Tibial artery (tissue), 4 donors: ENCODE measurements at places on chromosomes 4 and X.

DNA sequence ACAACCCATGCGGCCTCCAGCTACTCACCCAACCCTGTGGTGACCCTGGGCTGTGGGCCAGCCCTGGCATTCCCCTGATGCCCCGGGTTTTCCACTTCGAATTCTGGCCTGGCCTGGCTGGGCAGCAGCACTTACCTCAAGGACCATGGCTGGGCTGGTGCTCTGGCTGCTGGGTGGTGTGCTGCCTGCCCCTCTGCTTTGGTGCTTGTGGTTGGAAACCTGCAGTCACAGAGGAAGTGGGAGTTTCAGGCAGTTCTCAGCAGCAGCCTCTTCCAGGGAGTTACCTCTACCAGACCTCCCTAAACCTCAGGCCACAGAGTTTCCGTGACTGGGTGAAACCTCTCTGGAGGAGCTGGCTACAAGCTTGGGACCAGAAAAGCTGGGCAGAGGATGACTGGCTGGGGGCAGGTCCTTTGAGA, at the start of gene CXCR3:
Gene CXCR3 (minus strand): TSS at position 209 of the 419 bp plus-strand sequence. CDS start 62 bp downstream, at position 147.
- H3K36me3 ChIP-seq = peaks cover 18% of the 10 kb centered on the region
- H3K4me3 ChIP-seq = no peak within 1 kb of the TSS
- no peak for DNase-seq
- H3K27me3 ChIP-seq = no peaks in the 10 kb centered on the region
- peaks cover 9% of the 10 kb centered on the region for H3K4me1 ChIP-seq
- H3K27ac ChIP-seq = no peak within 1 kb of the TSS

DNA sequence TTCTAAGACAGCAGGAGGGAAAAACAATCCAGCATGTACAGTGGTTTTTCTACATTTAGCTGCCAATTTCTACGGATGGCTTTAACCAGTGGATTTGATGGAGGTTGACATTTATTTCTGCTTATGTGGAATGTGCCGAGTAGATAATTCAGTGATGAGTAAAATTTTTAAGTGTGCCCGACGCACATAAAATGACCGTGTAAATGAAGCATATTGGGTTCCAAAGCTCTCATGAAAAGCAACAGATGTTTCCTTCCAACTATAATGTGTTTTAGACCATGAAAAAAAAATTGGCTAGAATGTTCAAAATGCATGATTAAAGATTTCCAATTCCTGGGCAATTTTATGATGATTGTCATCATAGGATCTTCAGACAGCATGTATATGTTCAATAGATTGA, 14.1 kb downstream of the INPP4B start:
- no peak for DNase-seq
- no peaks in the 10 kb centered on the region for H3K4me1 ChIP-seq
- no peak overlapping the region for H3K4me3 ChIP-seq
- H3K27me3 ChIP-seq = no peaks in the 10 kb centered on the region
- H3K27ac ChIP-seq = no peak overlapping the region

DNA sequence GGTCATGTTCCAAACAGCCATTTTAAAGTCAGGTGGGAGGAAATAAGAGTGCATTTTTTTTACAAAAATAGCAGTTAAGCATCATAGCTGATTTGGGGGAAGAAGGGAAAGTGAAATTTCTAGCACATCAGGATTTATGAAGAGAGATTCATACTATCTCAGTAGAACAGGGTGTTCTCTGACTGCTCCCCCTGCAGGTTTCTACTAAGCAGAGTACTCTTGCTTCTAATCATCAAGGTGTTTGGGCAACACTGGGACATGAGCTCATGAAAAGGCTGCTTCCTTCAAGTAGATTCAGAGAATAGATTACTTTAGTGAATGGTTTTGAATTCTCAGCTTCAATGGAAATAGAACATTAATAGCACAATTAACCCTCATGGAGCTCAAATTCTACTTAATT, 591.4 kb upstream of the PCDH10 start:
- no peaks in the 10 kb centered on the region for H3K27me3 ChIP-seq
- no peak for DNase-seq
- H3K36me3 ChIP-seq = no peaks in the 10 kb centered on the region
- no peak overlapping the region for H3K27ac ChIP-seq
- no peaks in the 10 kb centered on the region for H3K4me1 ChIP-seq
- H3K4me3 ChIP-seq = no peak overlapping the region

DNA sequence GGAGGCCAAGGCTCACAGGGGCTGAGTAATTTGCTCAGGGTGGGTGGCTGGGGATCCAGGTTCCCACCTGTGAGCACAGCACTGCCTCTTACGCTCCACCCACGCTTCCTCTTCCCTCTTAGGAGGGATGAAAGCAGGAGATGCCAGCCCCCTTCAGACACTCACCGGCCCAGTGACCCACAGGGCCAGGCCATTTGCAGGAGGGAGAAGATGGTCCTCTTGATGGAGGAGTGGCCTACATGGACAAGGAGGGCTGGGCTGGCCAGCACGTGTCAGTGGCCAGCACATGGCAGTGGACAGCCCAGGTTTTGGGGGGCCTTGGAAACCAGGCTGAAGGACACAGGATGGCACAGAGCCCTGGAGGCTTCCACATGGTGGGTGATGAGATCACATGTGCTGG, 108.1 kb upstream of the PSAPL1 start:
- H3K4me1 ChIP-seq = peaks cover 9% of the 10 kb centered on the region
- no peaks in the 10 kb centered on the region for H3K36me3 ChIP-seq
- no peak for DNase-seq
- no peaks in the 10 kb centered on the region for H3K27me3 ChIP-seq
- H3K4me3 ChIP-seq = no peak overlapping the region

GRCh38 chr4:107744532-107744931, 24.5 kb upstream of the PAPSS1 start:
- H3K36me3 ChIP-seq = no peaks in the 10 kb centered on the region
- H3K4me3 ChIP-seq = no peak overlapping the region
- no peaks in the 10 kb centered on the region for H3K27me3 ChIP-seq
- peaks cover 12% of the 10 kb centered on the region for H3K4me1 ChIP-seq
- no peak overlapping the region for H3K27ac ChIP-seq
- no peak for DNase-seq

DNA sequence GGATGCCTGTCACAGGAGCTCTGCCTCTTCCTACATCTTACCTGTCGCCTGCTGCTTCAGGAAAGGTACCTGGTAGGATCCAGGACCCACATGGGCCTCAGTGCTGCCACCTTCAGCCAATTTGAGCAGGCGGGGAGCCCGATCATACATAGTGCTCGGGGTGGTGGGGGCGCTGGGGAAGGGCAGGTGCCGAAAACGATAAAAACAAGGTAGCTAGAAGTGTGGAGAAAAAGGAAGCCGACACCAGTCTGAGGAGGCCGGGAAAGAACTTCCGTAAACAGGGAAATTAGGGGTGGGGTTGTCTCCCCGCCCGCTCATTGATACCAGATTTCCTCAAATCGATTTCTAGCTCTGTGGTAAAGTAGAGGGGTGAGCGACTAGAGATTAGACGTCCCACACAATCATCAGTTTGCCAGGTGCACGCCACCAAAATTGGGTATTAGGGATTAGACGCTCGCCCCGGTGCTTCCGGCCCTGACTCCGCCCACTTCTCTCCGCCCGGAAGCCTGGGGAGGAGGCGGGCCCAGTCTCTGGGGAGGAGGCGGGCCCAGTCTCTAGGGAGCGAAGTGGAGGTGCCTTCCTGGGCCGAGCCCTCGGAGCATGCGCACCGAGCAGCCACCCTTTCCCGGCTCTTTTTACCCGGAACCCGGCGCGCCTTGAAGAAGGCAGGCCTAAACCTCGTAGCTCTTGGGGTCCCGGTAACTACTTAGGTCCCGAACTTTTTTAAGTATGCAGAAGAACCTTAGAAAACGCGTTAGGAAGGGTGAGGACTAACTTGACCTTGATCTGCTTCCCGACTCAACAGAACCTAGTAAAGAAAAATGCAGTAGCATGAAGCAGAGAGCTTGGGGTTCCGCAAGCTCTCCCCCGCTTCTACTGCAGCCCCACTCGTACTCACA, at the start of gene STPG2:
Gene STPG2 (minus strand): TSS at position 476 of the 899 bp plus-strand sequence.
- DNase-seq = peak; percentile 84
- H3K4me1 ChIP-seq = no peaks in the 10 kb centered on the region
- no peaks in the 10 kb centered on the region for H3K27me3 ChIP-seq
- H3K4me3 ChIP-seq = peak within 1 kb of the TSS; percentile 58
- no peaks in the 10 kb centered on the region for H3K36me3 ChIP-seq
- peak within 1 kb of the TSS; percentile 78 for H3K27ac ChIP-seq

GRCh38 chrX:139750390-139750789, 42.4 kb upstream of the MCF2 start:
- H3K4me1 ChIP-seq = no peaks in the 10 kb centered on the region
- no peak overlapping the region for H3K27ac ChIP-seq
- DNase-seq = no peak
- H3K27me3 ChIP-seq = no peaks in the 10 kb centered on the region
- no peaks in the 10 kb centered on the region for H3K36me3 ChIP-seq
- no peak overlapping the region for H3K4me3 ChIP-seq

GRCh38 chrX:148310426-148311165, 189.8 kb upstream of the AFF2 start:
- no peak overlapping the region for H3K27ac ChIP-seq
- H3K27me3 ChIP-seq = no peaks in the 10 kb centered on the region
- H3K4me1 ChIP-seq = no peaks in the 10 kb centered on the region
- H3K36me3 ChIP-seq = no peaks in the 10 kb centered on the region
- DNase-seq = no peak
- H3K4me3 ChIP-seq = no peak overlapping the region

GRCh38 chrX:13147733-13148132, 103.3 kb upstream of the FAM9C start:
- no peak for DNase-seq
- H3K4me1 ChIP-seq = no peaks in the 10 kb centered on the region
- no peaks in the 10 kb centered on the region for H3K27me3 ChIP-seq
- no peak overlapping the region for H3K27ac ChIP-seq
- no peak overlapping the region for H3K4me3 ChIP-seq
- no peaks in the 10 kb centered on the region for H3K36me3 ChIP-seq

- DNase-seq = no peak
- no peaks in the 10 kb centered on the region for H3K4me1 ChIP-seq
These were observed 42.0 kb downstream of the TEC start for GRCh38 chr4:48227662-48228061.

- no peaks in the 10 kb centered on the region for H3K4me1 ChIP-seq
- DNase-seq = no peak
- H3K27me3 ChIP-seq = no peaks in the 10 kb centered on the region
- H3K36me3 ChIP-seq = no peaks in the 10 kb centered on the region
- H3K4me3 ChIP-seq = no peak overlapping the region
- H3K27ac ChIP-seq = no peak overlapping the region
These were observed 126.7 kb downstream of the RBM47 start for GRCh38 chr4:40502934-40503333.

DNA sequence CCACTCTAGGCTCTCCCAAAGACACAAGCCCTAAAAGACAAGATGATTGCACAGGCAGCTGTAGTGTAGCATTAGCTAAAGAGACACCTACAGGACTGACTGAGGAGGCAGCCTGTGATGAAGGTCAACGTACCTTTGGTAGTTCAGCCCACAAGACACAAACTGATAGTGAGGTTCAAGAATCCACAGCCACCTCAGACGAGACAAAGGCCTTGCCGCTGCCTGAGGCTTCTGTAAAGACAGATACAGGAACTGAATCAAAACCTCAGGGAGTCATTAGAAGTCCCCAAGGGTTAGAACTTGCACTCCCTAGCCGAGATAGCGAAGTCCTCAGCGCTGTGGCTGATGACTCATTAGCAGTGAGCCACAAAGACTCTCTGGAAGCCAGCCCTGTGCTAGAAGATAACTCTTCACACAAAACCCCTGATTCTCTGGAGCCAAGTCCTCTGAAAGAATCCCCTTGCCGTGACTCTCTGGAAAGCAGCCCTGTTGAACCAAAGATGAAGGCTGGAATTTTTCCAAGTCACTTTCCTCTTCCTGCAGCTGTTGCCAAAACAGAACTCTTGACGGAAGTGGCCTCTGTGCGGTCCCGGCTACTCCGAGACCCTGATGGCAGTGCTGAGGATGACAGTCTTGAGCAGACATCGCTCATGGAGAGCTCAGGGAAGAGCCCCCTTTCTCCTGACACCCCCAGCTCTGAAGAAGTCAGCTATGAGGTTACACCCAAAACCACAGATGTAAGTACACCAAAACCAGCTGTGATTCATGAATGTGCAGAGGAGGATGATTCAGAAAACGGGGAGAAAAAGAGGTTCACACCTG, 306.3 kb downstream of the ANK2 start:
- no peaks in the 10 kb centered on the region for H3K4me1 ChIP-seq
- no peak overlapping the region for H3K27ac ChIP-seq
- no peak overlapping the region for H3K4me3 ChIP-seq
- no peaks in the 10 kb centered on the region for H3K36me3 ChIP-seq
- no peaks in the 10 kb centered on the region for H3K27me3 ChIP-seq
- no peak for DNase-seq

- H3K36me3 ChIP-seq = no peaks in the 10 kb centered on the region
- no peaks in the 10 kb centered on the region for H3K4me1 ChIP-seq
- peak overlapping the region; percentile 96 for H3K27ac ChIP-seq
- no peaks in the 10 kb centered on the region for H3K27me3 ChIP-seq
These were observed 4.6 kb downstream of the ARHGAP10 start for GRCh38 chr4:147736458-147736857.

GRCh38 chr4:1325681-1326635, 21.1 kb upstream of the UVSSA start:
- DNase-seq = no peak
- H3K4me3 ChIP-seq = no peak overlapping the region
- H3K27ac ChIP-seq = no peak overlapping the region
- H3K4me1 ChIP-seq = peaks cover 15% of the 10 kb centered on the region

GRCh38 chr4:47486231-47486673, 1.2 kb downstream of the ATP10D start:
- H3K27ac ChIP-seq = peak overlapping the region; percentile 82
- no peaks in the 10 kb centered on the region for H3K27me3 ChIP-seq
- no peaks in the 10 kb centered on the region for H3K36me3 ChIP-seq
- H3K4me3 ChIP-seq = peak overlapping the region; percentile 63
- peaks cover 8% of the 10 kb centered on the region for H3K4me1 ChIP-seq
- no peak for DNase-seq

DNA sequence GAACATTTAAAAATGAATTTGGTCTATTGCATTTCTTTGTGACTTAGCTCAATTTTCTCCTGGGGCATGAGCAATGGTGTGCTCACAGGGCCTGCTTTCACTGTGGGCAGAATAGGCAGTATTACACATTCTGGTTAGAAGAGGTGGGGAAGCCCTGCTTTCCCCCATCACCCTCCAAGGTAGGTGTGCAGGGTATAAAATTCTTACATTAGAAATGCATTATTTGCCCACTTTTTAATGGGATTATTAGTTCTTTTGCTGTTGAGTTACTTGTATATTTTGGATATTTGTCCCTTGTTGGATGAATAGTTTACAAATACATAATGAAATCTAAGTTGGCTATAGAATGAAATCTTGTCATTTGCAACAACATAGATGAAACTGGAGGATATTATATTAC, 8.3 kb upstream of the STBD1 start:
- H3K27ac ChIP-seq = no peak overlapping the region
- DNase-seq = no peak
- peaks cover 11% of the 10 kb centered on the region for H3K4me1 ChIP-seq
- H3K27me3 ChIP-seq = no peaks in the 10 kb centered on the region
